GM03348 (cell line): ENCODE measurements at places on chromosomes 4 and X.
A peak's percentile ranks its signal among the peaks of the same experiment; 100 is the strongest.

DNA sequence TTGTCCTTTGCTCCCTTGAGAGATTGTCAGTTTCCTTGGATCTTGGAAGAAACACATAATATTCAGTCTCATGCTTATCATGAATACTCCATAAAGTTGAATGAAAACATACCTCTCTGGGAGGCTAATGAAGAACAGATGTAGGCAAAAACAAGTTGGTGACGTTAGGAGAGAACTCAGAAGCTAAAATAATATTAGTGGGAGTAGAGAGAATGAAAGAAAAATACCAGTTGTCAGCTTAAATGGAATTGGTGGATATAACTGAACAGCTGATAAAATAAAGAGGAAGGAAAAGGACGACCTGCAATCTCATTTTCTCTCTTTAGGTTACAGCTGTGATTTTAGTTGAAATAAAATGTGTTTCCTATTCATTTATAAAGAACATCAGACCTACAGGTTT, 124.8 kb downstream of the SNCA start:
- DNase-seq, result peak; percentile 19

- DNase-seq, result no peak
These were observed 506.2 kb downstream of the MID1IP1 start for GRCh38 chrX:39307488-39307887.

DNA sequence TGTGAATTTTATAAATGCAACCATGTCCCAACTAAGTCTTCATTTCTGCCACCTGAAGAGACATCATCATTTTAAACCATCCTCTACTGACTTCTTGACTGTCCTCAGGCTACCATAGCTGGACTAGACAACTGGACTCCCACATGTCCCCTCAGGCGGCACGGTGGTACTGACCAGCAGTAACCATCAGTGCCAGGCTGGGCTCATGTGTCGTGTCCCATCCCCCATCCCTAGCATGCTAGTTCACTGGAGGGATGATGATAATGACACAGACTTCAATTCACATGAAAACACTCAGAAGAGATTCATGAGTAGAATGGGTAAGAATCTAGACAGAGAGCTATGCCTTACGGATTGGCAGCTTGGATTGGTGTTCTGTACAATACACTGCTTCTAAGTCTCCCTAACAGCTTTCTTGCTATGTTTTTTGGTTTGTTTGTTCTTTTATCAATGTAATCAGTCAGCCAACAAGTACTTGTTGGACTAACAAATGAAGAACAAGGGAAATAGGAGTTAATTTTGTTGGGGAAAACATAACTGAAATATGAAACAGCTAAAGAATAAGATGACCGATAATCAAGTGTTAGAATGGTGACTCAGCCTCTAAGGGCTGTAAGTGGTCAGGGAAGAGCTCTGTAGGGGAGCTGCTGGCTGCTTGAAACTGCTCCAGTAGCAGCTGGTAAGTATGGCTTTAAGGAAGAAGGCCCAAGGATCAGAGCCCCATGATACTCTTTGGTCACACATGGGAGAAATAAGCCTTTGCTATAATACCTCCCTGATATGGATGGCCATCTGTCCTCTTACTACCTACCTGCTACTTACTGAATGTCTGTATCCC, 10.3 kb downstream of the ZDHHC9 start:
- DNase-seq, result peak; percentile 49

- DNase-seq, result no peak
These were observed 55.0 kb downstream of the PRPS1 start for GRCh38 chrX:107683124-107683895.

GRCh38 chrX:31845003-31845402, 773.2 kb upstream of the FTHL17 start:
- DNase-seq, result no peak

DNA sequence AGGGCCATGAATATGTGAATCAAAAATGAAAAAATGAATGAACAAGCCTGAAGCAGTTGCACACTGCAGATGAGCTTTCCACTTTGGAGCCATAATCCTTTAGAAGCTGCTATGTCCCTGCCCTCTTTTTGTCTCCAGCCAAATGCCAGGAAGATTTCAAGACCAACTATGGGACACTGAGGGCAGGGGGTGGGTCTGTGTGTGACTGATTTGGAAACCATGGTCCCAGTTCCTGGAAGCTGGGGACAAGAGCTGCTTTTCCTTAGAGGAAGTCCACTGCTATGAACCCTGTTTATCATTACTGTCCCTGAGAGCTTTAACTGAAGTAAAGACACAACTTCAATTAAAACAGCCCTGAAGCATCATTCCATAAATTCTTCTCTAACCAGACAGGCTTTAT, 153.9 kb upstream of the GPC4 start:
- no peak for DNase-seq

- DNase-seq, result no peak
These were observed 43.2 kb downstream of the ASMT start for GRCh38 chrX:1658071-1658491.

DNA sequence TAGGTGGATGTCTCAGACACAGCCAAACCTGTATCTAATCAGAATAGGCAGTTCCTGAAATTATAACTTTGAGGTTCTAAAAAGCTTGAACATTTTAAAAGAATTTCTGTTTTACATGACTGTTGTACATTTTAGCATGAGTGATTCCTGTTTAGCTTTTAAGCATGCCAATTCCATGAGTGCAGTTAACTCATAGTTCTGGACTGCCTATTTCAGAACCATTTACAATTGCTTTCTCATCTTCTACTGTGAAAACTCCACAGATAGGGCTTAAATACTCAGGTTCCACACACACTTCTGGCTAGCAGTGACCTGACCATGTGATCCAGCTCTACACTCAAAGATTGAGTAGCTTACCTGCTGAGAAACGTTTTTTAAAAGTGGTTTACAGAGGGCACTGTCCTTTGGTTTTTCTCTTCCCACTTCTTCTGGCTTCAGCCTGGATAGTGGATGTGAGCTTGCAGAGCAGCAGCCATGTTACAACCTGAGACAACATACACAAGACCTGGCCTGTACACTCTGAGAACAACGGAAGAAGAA, 280.8 kb downstream of the ANKRD50 start:
- no peak for DNase-seq

DNA sequence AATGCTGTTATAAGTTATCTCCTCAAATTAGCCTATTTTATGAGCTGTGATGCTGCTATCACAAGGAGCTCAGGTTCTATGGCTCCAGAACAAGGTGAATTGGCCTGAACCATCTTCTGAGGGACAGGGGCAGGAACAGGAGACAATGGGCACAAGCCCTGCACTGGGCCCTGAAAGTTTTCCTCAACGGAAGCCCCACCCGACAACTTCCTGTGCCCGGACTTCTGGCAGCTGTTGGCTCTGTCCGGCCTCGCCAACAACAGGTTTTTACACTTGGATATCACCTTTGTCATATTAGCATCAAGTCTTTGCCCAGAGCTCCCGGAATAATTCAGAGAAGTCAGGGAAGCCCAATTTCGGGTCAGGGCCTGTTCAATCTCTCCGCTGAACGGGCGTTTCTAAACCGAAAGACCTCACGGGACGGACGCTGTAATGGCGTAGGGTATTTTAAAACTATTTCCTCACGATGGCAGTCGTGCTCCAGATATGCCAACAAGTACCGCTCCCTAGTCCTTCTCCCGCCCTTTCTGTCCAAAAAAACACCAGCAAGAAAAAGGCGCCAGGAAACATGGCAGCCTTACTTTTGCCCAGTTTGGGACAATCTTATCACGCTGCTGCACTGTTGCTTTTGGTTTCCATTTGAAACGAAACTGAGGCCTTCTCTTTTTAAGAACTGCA, 201.0 kb upstream of the STK26 start:
- no peak for DNase-seq

- peak; percentile 50 for DNase-seq
These were observed 83.6 kb downstream of the CHM start for GRCh38 chrX:85963736-85964135.

DNA sequence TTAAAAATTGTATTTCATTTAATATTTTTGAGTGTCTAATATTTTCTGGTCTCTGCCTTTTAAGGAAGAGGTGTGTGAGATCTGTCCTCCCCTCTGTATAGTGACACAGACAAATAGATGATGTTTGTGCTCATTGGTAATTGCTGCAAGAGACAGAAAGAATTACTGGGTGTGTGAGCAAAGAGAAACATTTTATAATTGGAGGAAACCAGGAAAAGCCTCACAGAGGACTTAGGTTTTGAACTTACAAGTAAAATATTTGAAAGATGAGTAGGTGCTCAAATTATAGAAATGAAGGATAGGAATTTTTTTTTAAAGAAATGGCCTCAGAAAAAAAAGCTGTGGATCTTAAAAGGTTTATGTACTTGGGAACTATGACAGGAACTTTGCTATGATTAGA, 149.8 kb downstream of the SPCS3 start:
- no peak for DNase-seq

DNA sequence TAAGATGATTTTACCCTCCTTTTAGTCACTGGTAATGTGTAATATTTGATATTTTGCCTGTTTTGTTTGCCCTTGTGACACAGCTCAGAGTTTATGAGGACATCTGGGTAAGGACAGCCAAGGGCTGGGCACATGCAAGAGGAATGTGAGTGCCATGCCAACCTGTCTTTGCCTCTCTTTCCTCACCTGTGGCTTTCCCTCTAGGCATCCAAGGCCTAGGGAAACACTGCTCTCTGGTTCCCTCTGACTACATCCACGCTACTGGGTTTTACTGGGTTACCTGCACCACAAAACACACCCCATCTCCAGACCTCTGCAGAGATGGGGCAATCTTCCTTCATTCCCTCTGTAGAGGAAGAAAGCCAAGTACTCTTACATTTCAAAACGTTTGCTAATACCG, 7.7 kb downstream of the HPGDS start:
- DNase-seq, result no peak

- peak; percentile 12 for DNase-seq
These were observed 120.9 kb downstream of the IL15 start for GRCh38 chr4:141757287-141757686.

- no peak for DNase-seq
These were observed 211.8 kb downstream of the PPP4R3C start for GRCh38 chrX:27251369-27251768.

DNA sequence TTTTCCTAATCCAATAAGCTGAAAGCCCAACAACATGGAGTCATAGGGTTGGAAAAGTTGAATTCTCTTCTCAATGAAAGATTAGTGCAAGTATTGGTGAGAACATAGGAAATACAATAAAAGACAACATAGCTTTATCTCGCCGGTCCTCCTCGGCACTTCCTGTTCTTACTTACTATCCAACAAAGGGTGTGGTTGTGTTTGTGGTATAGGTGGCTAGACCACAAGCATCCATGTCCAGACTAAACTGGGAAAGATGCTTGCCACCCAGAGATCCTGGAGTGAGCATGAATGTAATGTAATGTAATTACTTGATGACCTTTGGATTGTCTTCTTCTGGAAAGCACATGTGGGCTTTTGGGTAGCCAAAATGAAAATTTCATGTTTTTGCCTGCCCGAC, 223.8 kb downstream of the CPE start:
- DNase-seq, result no peak

- no peak for DNase-seq
These were observed 2.9 kb upstream of the TLR6 start for GRCh38 chr4:38859501-38859900.

- no peak for DNase-seq
These were observed 26.9 kb downstream of the HOPX start for GRCh38 chr4:56654238-56654632.

- DNase-seq, result no peak
These were observed 208.1 kb upstream of the TET2 start for GRCh38 chr4:104938624-104939023.

GRCh38 chr4:110961066-110961465, 338.2 kb upstream of the PITX2 start:
- no peak for DNase-seq

GRCh38 chr4:141348573-141348972, 127.9 kb downstream of the ZNF330 start:
- no peak for DNase-seq

DNA sequence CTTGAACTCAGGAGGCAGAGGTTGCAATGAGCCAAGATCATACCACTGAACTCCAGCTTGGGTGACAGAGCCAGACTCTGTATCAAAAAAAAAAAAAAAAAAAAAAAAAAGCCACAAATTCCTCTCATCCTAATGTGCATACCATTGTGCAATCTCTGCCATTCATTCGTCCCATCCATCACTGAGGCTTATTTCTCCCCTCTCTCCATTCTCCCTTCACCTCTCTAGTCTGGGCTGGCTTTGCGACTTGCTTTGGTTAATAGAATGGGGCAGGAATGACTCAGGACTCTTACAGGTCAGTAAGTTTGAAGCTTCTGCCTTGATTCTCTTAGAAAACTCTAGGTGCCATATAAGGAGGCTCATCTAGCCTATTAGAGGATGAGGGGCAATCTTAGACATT, 60.3 kb upstream of the DDX3X start:
- peak; percentile 54 for DNase-seq

DNA sequence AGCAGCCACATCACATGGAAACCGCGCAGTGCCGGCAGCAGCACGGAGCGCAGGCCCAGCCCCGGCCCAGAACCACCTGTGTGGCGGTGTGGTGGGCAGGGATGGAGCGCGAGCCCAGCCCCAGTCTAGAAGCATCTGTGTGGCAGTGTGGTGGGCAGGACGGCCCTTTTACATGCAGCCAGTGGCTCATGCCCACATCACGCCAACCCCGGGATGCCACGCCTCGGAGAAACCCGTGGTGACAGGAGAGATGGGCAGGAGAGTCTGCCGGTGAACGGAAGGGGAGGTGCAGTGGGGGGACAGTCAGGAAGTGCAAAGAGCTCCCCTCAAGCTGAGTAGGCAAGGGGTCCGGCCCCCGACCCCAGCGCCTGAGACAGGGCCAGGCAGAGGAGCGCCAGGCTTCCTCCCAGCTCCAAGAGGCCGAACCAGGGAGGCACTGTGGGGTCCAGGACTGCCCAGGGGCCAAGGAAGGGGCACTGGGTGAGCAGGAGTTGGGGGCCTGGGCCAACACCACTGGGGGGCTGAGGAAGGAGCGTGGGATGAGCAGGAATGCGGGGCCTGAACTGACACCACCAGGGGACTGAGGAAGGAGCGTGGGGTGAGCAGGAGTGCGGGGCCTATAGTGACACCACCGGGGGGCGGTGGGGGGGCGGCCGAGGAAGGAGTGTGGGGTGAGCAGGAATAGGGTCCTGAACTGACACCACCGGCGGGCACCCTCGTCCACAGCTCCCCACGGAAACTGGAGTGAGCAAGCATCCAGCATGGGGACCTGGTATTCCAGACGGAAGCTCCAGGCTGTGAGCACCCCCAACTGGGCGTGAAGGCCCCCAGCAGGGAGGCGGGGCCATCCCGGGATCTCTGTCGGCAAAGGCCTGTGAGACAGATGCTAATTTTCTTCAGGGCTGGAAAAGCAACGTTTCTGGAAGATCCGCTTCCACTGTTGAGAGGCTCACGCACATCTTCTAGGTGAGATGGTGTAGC, 28.8 kb downstream of the GAK start:
- no peak for DNase-seq

- DNase-seq, result no peak
These were observed 318.6 kb upstream of the FAT1 start for GRCh38 chr4:187042251-187042650.

DNA sequence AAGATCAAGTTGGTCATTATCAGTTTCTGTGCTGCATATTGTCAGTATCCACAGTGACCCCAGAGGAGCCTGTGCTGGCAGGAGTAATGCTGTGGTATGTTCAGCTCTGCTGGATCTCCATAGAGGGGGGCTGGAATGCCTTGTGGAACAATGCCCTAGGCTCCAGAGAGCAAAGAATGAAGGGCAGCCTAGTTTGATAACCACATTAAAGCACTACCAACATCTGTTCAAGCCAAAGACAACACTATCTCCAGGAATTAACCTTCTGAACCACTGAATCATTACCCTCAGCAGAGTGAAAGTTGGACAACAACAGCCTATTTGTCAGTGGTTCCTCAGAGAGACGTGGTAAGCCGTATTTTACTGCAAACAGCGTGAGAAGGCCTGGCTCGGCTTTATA, 192.3 kb upstream of the CXorf66 start:
- DNase-seq, result peak; percentile 4

- no peak for DNase-seq
These were observed 4.4 kb downstream of the LRCH2 start for GRCh38 chrX:115229337-115230003.

- DNase-seq, result no peak
These were observed 66.3 kb upstream of the TAPT1 start for GRCh38 chr4:16292585-16292984.
